Purkinje cell (primary cell): ENCODE measurements at places on chromosomes 7 and 10. TPM values are rescaled to one million over a fixed set of nuclear protein-coding genes. Genes with fewer than 3 reads are reported as not detected.

Gene ZNF735
- polyA plus RNA-seq, result not detected in 2 replicates

Gene ANLN
- polyA plus RNA-seq, result 2.1 and 4.8 TPM in 2 replicates

Gene AMZ1
- polyA plus RNA-seq, result 0.36 TPM in 1 of 2 replicates, not detected in the other

Gene TMEM139
- polyA plus RNA-seq, result 2.9 TPM in 1 of 2 replicates, not detected in the other

Gene CLCN1
- not detected in 2 replicates for polyA plus RNA-seq

Gene SLC39A12
- 0.58 TPM in 1 of 2 replicates, not detected in the other for polyA plus RNA-seq
